CD8-positive, alpha-beta memory T cell (primary cell): ENCODE measurements at places on chromosomes 16 and 17.
A peak's percentile ranks its signal among the peaks of the same experiment; 100 is the strongest.

- DNase-seq, result no peak
These were observed 102.1 kb downstream of the KIF2B start for GRCh38 chr17:53924530-53925455.

GRCh38 chr16:88466175-88466862 is 13.2 kb downstream of the ZFPM1 start:
- no peak for DNase-seq

- DNase-seq, result no peak
These were observed 447.1 kb upstream of the CDH5 start for GRCh38 chr16:65919145-65919985.

GRCh38 chr17:56540836-56541235 is 52.7 kb upstream of the NOG start:
- no peak for DNase-seq

GRCh38 chr16:85365120-85365519 is 248.0 kb upstream of the GSE1 start:
- no peak for DNase-seq

GRCh38 chr16:78494674-78495073 is 395.2 kb downstream of the WWOX start:
- DNase-seq, result no peak

DNA sequence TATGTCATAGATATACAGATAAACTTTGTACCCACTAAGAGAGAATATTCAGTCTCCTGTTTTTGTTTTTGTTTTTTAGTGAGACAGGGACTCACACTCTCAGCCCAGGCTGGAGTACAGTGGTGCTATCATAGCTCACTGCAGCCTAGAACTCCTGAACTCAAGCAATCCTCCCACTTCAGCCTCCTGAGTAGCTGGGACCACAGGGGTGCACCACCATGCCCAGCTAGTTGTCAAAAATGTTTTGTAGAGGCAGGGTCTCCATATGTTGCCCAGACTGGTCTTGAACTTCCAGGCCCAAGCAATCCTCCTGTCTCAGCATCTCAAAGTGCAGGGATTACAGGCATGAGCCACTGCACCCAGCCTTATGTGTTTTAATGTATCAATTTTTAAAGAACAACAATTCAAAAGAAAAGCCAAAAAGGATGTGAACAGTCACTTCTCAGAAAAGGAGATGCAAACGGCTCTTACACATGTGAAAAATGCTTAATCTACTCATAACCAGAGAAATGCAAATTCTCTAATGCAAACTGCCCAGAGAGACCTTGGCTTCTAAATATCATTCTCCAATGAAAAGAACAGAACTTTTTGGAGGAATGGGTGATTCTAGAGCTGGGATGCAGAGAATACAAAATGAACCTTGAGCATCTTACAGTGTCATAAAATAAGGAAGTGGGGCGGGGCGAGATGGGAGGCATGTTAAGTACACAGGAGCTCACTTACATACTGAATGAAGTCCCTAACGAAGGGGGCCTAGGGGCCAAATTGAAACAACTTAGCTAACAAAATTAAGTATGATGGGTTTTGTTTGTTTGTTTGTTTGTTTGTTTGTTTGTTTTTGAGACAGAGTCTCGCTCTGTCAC is 7.3 kb upstream of the CMTM3 start:
- no peak for DNase-seq

DNA sequence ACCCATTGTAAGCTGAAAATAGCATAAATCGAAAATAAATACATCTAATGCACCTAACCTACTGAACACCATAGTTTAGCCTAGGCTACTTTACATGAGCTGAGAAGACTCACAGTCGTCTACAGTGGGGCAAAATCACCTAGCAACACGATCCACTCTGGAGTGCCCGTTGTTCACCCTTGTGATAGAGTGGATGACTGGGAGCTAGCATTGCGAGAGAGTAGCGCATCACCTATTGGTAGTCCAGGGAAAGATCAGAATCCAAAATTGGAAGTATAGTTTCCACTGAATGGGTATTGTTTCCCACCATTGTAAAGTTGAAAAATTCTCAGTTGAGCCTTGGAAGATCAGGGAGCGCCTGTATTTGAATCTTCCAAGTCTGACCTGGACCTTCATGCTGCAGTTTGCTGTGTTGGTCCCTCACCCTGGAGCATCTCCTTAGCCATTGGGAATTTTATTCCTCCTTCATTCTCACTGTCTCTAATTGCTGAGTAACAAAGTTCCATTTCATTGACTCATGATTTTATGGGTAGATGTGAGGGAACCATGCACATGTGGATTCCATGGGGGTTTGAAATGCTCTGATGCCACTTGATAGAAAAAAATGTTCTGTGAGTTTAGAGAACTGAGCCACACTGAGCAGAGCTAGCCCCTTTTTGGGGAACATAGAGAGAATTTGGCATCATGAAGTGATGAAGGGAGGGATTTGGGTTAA is 19.6 kb downstream of the AKAP1 start:
- no peak for DNase-seq

GRCh38 chr17:9982159-9982558 is 77.1 kb upstream of the RCVRN start:
- DNase-seq, result no peak

- DNase-seq, result no peak
These were observed 21.9 kb upstream of the GPRC5C start for GRCh38 chr17:74410001-74410443.

- no peak for DNase-seq
These were observed 18.5 kb upstream of the KCTD5 start for GRCh38 chr16:2663553-2664546.

DNA sequence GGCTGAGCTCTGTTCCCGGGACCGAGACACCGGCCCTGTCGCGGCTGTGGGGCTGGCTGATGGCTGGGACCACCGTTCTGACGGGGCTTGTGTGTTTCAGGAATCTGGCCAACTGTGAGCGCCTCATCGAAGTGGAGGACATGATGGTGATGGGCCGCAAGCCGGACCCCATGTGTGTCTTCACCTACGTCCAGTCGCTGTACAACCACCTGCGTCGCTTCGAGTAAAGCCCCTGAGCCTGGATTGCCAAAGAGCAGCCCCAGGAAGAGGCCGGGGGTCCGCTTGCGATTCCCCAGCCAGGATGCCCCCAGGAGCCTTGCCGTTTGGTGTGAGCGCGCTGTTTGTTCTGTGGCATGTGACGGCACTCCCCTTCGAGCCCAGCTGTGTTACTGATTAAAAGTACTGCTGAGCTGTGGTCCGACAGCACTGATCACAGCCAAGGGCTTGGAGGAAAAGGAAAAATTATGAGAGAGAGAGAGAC is 23.0 kb downstream of the SMTNL2 start:
- DNase-seq, result no peak

DNA sequence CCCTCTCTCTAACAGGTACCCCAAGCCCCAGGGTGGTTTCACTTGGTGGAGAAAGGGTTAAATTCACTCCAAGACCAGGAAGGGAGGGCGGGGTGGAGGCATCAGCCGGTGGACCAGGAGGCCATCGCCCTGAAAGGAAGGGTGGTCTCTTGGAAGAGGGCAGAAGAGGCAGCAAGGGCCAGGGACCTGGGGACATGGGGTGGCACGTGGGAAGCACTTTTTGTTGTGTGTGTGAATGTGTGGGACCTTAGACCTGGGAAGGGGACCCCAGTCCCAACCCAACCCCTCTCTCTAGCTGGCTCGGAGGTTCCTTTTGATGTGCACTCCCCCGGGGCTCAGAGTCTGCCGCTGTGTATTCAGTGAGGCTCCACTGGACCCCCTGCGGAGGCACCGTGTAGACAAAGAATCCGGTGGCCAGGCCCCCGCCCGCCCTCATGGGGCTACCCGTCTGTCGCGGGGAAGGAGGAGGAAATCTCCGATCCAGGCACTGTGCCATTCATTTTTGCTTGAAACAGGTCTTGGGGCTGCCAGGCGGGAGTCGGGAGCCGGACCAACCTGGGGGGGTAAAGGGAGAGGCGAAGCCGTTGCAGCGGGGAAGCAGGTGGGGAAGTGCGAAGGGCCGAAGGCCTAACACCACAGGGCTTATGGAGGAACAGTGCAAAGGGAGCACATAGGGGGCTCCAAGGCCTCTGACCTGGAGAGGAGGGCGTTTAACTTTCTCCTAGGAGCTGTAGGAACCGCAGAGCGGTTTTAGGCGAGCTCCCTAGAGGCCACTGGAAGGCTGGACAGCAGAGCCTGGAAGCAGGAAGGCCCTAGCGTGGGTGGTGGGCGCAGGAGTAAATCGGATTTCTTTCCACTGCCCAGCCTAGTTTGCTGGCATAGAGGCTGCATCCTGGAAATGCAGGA is 3.2 kb upstream of the WNT3 start:
- DNase-seq, result no peak

DNA sequence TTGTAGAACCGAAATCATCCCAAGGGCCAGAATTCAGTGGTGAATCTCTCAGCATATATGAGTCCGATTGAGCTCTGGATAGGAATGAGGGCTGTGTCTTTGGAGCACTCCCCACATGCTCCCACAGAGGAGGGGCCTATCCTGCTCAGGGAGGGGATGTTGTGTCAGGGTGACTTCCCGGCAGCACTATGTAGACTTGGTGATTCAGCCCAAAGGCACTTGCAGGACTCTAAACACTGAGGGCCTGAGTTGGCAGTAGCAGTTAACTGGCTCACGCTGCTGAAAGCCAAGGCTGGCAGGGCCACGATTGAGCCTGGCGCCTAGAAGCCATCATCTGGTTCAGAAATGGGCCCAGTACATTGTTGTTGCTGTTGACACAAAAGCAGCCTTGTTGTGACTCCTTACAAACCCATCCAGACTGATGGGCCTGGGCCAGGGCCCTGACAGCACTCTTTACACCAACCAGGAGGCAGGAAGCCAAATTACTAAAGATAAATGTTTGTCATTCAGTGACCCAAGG is 31.9 kb downstream of the NMT1 start:
- no peak for DNase-seq

DNA sequence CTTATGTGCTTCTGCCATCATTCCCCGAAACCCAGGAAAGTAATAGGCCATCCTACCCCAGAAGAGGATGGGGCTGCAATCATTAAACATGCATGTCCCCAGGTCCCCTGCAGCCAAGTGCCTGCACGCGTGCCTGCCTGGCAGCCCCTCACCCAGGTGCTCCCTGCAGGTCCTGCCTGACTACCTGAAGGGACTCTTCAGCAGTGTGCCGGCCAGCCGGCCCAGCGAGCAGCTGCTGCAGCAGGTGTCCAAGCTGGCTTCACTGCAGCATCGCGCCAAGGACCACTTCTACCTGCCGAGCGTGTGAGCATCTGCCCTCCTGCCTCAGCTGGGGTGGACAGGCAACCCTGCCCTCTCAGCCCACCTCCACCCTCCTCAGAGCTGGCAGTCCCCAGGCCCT is 16.2 kb upstream of the ALKBH5 start:
- no peak for DNase-seq

GRCh38 chr17:75077496-75078283 is 10.1 kb upstream of the SLC16A5 start:
- DNase-seq, result peak; percentile 31

- no peak for DNase-seq
These were observed 10.1 kb downstream of the COPZ2 start for GRCh38 chr17:48027322-48027981.

DNA sequence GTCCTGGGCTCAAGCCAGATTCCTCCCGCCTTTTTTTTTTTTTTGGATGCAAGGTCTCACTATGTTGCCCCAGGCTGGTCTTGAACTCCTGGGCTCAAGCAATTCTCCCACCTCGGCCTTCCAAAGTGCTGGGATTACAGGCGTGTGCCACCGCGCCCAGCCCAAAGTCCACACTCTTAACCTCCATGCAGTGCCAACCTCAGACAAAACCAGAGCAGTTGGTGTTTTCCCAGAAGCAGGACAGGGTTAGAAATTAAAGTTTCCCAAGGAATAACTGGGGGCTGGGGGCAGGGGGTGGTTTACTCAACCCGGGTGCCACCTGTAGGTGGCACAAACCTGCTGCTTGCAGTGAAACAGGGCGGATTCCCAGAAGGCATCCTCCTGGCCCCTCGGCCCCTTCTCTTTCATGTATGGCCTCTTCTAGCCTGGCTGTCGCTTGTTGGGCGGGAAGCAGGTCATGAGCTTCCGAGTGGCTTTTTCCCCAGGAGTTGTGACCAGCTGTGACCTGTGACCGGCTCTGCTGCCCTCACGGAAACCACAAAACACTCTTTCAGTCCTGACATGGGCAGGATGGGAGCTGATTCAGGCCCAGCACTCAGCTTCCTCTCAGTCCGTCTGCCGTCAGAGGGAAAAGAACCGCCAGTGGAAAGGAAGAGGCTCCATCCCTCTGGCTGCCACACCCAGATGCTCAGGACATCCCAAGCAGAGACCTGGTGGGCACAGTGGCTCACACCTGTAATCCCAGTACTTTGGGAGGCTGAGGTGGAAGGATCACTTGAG is 25.6 kb upstream of the USP7 start:
- DNase-seq, result no peak

- DNase-seq, result no peak
These were observed 441.9 kb downstream of the CDH13 start for GRCh38 chr16:83068686-83069085.
